NCI-H1092 (cell line): ENCODE measurements at places on chromosomes 12 and 14.

GRCh38 chr14:92473969-92474535, 39.5 kb upstream of the RIN3 start:
- DNase-seq, result no peak

- DNase-seq, result no peak
These were observed 15.3 kb upstream of the KICS2 start for GRCh38 chr12:64237382-64237781.

DNA sequence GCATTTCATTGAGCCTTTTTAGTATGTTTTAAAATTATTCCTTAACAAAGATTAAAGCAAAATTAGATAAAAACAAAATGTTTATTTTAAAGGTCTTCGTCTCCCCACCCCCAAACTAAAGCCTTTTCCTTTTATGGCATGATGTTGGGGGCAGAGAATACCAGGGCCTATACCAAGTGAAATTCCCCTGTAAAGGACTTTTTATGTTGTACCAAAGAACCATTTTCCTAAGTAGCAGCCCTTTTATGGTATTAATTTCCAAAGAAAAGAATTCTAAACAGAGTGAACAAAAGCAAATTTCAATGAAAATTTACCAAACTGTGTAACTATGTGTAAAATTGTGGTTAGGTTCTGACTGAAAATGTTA, 71.9 kb upstream of the GNPNAT1 start:
- no peak for DNase-seq

GRCh38 chr14:54743382-54743781, 159.2 kb downstream of the GCH1 start:
- no peak for DNase-seq

GRCh38 chr14:50999726-51000125, 55.4 kb upstream of the PYGL start:
- no peak for DNase-seq

DNA sequence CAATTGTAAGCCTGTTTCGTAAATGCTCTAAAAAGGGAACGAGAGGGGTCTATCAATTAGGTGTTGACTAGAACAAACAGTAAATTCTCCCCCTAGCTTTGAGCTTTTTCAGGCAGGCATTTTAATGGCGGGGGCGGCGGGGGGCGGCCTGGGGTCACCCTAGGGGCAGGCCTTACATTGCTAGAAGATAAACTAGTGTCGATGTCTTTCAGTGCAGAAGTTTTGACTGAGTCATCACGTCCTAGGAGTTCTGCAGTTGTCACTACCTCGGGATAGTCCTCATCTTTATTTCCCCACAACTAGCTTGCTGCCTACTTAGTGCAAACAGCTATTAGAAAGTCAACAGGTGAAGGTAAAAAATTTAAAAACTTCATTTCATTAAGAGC, 1.6 kb downstream of the ATP6V1D start:
- no peak for DNase-seq

- DNase-seq, result no peak
These were observed 98.4 kb downstream of the LGMN start for GRCh38 chr14:92649934-92650545.

- DNase-seq, result no peak
These were observed 869.2 kb downstream of the SLC6A15 start for GRCh38 chr12:84043355-84043754.

GRCh38 chr12:117907108-117907689, 61.6 kb downstream of the KSR2 start:
- DNase-seq, result no peak

GRCh38 chr12:116856729-116857128, 24.5 kb downstream of the HRK start:
- no peak for DNase-seq

- no peak for DNase-seq
These were observed 19.5 kb downstream of the DCAF5 start for GRCh38 chr14:69133206-69134125.
